ENCODE measurements at places on chromosomes 7 and 10.

DNA sequence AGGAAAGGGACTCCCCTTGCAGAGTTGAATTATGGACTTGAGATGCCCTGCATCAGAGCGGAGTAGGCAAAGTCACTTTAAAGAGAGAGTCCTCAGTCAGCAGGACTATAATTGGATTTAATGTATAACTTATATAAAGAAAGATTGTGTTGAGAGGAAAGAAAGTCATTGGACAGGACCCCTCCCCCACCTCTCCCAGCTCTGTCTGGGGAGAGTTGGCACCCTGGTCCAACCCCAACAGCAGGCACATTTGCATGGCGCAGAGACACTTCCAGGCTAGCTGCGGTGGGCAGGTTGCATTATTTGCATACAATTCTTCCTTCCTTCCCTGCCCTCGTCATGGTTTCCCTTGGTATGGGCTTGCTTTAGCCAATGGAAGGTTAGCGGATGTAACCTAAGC, 46.1 kb upstream of the NPTX2 start:
- no peak for DNase-seq

- DNase-seq = no peak
Observed at GRCh38 chr10:128025437-128025836, 100.8 kb downstream of the MKI67 start.

DNA sequence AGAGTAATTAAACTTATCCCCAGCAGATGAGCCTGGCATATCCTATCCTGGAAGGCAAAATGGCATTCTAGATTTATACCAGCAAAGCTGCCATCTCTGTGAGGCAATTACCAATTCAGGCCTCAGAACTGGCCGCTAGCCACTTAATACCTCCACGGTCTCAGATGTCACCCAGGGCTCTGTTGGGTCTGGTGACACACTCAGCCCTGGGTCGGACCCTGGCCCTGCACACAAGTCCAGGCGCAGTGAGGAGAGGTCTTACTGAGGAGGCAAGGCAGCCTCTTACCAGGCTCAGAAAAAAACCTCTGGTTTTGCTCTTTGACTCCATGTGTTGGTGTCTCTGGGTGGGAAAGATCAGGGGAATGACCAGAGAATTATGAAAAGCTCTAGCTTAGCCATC, 186.6 kb downstream of the EMX2 start:
- DNase-seq = no peak

- no peak for DNase-seq
Observed at GRCh38 chr10:88608780-88609179, 22.2 kb downstream of the LIPJ start.

- DNase-seq = peak; percentile 3
Observed at GRCh38 chr7:108347616-108348015, 108.6 kb downstream of the NRCAM start.

DNA sequence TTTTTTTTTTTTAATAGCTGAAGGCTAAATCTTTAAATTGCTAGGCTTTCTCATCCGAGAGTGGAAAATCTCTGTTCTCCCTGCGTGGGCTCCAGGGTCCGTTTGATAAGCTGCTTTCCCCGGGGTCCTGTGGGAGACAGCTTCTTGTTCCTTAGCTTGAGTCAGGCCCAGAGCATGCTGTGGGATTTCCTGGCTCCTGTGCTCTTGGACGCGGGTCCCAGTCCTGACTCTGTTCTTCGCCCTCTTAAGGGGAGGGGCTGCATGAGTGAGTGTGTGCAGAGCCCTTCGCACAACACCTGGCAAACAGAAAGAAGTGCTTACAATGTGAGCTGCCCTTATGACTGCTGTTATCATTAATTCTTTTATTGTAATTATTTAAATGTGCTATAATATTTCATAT, 133.5 kb downstream of the TACC2 start:
- DNase-seq = no peak

DNA sequence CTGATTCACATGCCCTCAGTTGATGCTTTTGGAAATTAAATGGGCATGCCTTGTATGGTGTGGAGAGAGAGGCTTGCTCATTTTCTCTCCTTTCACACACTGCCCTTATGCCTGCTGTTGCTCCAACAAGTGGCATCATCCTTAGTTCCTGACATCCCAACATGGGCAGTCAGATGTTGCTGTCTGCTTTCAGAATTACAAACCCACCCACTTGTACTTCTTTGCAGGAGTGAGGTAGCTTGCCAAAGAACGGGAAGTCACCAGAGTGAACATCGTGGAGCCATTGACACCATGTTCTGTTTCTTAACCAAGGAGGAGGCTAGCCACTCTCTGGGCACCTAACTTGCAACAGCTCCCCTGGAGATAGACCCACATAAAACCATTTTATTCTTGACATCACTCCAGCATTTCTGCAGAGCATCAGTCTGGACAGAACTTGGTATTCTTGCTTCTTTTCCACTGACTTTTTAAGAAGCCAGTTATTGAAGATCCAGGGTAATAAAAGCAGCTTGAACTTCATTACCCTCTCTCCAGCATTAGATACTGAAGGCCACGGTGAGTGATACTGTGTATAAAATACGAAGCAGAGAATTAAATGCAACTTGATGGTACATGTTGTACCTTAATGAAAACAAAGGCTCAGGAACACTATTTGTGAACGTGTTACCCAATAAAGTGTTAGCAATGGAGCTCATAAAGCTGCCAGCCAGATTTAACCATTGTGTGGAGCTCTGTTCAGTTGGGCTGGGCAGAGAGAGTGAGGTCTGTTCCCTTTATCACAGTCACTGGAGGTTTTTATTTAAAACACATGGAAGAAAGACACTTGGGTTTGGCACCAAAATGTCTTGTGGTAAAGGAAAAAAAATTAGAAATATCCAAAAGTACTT, 195.8 kb upstream of the HABP2 start:
- DNase-seq = peak; percentile 67

DNA sequence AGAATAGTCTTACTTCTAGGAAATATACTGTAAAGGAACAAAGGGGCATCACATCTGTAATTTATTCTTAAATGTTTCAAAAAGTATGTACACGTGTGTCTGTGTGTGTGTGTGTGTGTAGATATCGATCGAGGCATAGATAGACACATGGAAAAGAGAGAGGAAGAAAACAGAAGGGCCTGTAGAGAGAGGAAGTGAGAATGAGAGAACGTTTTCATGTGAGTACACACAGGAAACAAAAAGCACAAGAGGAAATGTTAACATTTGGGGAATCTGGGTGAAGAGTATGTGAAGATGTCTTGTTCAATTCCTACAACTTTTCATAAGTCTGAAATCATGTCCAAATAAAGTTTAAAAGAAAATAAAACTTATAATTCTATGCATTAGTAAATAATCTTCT, 286.5 kb upstream of the SORCS1 start:
- DNase-seq = no peak

- no peak for DNase-seq
Observed at GRCh38 chr7:146331369-146331768, 214.8 kb downstream of the CNTNAP2 start.

GRCh38 chr7:109309790-109310189, 740.1 kb downstream of the DNAJB9 start:
- no peak for DNase-seq

DNA sequence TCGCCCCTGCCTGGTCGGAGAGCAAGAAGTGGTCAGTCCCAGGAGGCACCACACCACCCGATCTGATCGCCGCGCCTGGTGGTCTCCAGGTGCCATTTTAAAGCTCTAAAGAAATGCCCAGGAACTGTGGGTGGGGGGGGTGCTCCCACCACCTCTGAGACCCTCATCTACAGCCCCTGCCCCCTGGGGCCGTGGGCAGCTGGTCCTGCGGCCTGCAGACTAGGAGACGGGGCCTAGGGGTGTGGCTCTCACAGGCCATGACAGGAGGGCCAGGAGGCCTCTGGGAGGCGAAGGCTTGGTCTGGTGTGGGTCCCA, 55.8 kb upstream of the TNRC18 start:
- no peak for DNase-seq

DNA sequence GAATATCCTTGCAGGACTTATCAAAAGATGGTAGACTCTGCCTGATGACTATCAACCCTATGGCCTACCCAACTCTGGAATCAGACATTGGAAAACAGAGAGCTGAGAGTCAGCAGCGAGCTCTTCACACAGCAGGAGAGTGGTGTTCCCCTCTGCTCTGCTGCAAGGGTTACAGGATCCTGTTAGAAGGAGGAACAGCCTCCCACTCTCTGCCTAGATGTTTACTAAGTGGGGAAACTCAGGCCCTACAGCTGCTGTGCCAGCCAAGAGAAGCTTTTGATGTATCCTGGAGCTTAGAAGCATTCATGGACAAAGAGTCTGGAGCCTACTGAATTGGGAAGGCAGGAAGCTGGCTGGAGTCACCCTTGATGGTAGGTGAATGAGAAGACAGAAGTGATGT, 104.6 kb downstream of the ABLIM1 start:
- DNase-seq = no peak

DNA sequence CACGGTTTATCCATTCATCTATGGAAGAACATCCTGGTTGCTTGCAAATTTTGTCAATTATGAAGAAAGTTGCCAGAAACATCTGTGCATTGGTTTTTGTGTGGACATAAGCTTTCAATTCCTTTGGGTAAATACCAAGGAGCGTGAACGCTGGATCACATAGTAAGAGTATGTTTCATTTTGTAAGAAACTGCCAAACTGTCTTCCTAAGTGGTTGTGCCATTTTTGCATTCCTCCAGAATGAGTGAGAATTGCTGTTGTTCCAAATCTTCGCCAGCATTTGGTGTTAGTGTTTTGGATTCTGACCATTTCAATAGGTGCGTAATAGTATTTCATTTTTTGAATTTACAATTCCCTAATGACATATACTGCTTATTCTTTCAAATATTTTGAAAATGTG, 155.3 kb upstream of the FRMD4A start:
- DNase-seq = no peak

DNA sequence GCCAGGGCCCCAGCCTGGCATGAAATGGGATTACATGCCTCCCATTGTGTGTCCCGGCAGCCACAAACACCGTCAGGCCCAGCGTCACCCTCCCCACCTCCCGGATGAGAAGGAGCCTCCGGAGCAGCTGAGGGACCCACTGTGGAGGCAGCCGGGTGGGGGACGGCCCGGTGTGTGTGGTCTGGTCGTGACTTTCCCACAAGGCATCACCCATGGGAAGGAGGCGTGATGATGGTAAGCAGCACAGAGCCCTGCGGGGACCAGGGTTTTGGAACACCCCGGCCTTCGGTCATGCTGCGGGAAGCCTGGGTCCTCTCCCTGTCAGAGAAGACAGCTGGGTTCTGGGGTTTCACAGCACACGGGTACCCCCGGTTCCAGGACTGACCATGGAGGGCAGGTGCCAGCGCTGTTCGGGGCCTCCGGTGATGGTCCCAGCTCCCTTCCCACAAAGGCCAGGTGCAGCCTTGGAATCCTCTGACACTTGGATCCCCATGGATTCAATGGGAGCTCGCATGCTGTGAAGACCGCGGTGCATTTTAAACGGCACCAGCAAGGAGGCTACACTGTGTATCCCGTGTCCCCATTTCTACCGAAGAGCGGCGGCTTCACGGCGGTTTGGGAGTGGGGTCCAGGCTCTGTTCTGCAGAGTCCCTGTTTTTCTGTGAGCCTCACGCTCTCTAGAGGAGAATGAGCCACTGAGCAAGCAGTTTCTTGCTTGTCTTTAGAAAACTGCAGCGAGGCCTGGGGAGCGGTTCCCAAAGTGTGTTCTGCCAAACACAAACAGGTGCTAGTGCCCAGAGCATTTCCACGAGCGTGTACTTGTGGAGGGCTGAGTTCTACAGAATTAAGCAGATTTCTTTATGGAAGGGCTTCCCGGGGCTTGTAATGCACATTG, 336.0 kb downstream of the ADARB2 start:
- DNase-seq = no peak

- DNase-seq = no peak
Observed at GRCh38 chr7:92992932-92993331, 124.8 kb downstream of the SAMD9 start.

DNA sequence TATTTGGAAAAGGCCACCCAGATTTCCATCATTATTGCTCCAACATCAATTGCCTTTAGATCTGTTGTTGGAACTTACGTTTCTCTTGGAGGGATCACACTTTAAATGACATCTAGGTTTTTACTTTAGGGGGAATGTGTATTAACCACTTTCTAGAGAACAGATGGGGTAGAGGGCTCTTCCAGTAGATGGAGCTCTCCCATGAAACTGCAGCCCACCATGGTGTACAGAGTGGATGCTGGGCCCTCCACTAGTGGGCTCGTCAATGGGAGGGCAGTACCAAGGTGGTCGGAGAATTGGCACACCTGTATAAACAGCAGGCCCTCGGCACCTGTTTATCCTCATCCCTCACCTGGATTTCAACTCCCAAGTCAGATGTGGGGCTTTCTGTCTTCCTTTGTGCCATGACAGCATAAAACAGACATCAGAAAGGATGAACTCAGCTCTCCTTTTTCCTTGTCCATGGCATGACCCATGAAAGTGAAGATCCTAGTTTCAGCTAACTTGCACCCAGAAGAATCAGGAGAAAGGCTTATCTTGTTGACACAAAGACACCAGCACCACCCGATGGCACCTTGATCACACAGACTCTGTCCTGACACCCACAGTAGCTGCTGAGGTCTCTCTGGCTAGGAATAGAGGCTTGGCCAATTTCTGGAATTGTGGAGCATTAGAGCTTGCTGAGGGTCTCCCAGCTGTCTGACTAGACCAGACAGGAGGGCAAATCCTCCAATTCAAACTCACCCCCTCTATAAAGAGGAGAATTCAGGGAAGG, 150.5 kb downstream of the CYP26A1 start:
- DNase-seq = peak; percentile 66

- DNase-seq = no peak
Observed at GRCh38 chr10:86284355-86285105, 82.1 kb downstream of the GRID1 start.

- peak; percentile 71 for DNase-seq
Observed at GRCh38 chr10:92839191-92840085, 8.9 kb upstream of the EXOC6 start.

DNA sequence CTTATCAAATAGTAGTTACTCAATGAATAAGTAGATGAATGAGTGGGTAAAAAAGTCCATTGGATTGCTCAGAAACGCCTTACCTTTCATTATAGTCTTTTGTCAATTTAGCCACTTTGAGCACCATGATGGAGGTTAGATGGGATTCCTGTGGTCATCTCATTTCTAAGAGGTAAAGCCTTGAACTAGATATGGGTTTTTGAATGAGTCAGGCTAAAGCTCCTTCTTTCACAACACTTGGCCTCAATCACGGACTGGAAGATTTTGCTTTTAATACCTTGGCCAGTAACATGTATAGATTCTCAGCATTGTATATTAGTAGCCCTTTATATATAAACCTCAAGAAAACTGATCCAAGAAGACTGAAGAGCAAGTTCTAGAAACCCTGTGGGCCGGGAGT, 99.7 kb upstream of the CCDC6 start:
- no peak for DNase-seq

- DNase-seq = no peak
Observed at GRCh38 chr10:87829986-87830729, 12.1 kb upstream of the ATAD1 start.

- DNase-seq = peak; percentile 16
Observed at GRCh38 chr10:43203448-43204041, 63.3 kb downstream of the RASGEF1A start.

GRCh38 chr10:24210501-24210900, 1.6 kb downstream of the KIAA1217 start:
- DNase-seq = no peak

GRCh38 chr7:41869997-41870396, 167.1 kb upstream of the INHBA start:
- peak; percentile 63 for DNase-seq

- no peak for DNase-seq
Observed at GRCh38 chr7:41039981-41040380, 662.9 kb downstream of the INHBA start.
